Activated T-helper 1 cell treated with anti-CD3 and anti-CD28 coated beads, Interleukin-12 subunit alpha, Interleukin-12 subunit beta, Interleukin-2, Interleukin-4 antibody, amounts not matched to agents 30 ng/mL and 10 ng/mL and 1 ng/mL, durations not matched to agents 14 hours and 24 hours and 36 hours (primary cell): ENCODE measurements at places on chromosomes 6 and 20.

GRCh38 chr6:151057061-151057460, 182.7 kb upstream of the AKAP12 start:
- no peak for DNase-seq

DNA sequence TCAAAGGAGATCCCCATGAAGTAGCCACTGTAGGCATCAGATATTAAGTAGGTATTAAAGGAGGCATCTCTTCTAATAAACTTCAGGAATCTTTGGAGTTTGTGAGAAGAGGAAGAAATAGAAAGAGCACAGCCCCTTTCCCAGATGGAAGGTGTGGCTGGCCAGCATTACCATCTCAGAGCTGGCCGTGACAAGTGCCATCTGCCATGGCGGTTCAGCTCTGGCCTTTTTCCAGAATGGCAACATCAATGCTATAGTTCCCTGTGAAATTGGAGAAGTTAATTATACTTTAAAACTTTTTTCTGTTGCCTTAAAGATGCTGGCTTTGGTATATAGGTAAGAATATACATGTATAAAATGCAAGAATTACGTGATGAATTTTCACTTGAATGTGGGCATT, 51.9 kb upstream of the MCUR1 start:
- no peak for DNase-seq

DNA sequence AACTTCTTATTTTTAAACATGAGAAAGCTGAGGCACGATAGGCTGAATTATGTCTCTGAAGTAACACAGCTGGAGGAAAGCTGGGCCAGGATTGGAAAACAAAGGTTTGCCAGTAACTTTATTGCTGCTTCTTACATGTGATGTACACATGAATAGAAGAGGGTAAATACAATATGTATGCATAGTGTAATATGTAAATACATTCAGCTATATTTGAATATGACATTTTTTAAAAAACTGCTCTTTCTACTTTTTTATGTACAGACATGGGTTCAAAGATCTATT, 90.2 kb downstream of the ADTRP start:
- DNase-seq: no peak

GRCh38 chr6:123803504-123804013, at the start of gene NKAIN2:
NKAIN2 (plus strand) TSS chr6:123803865.
- no peak for DNase-seq

DNA sequence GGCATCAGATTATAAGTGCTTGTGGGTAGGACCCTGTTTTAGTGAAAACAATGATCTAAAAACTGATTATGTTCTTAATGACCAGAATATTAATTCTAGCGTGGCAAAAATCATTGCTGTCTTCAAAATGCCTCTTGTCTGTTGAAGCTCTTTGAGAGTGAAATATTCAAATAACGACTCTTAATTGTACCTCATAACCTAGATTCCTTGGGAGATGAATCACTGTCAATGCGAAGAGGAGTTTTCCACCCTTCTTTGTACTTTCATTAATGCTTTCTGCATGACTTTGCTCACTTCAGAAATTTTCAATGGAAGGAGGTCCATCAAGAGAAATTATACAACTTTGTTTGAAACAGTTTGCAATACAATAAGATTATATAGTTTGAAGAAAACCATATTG, 71.5 kb downstream of the CRYBG1 start:
- no peak for DNase-seq

DNA sequence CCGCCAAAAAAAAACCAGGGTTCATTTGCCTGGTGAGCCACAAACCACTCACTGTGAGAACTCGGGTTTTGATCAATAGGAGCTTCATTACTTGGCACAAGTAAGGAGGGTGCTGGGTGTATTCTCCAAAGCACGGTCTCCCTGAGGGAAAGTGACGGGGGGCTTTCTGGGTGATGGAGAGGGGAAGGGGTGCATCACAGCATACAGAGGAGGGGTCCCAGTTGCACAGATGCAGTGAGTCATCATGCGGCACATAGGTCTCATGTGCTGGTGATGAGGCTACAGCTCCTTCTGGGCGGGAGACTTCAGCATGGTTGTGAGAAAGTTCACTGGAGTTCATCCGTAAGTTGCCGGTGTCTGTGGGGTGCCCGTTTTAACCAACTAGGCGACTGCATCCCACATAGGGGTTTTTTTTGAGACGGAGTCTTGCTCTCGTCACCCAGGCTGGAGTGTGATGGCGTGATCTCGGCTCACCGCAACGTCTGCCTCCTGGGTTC, 36.2 kb downstream of the SUN5 start:
- DNase-seq: no peak

GRCh38 chr6:168600381-168600780, 159.4 kb downstream of the SMOC2 start:
- no peak for DNase-seq

DNA sequence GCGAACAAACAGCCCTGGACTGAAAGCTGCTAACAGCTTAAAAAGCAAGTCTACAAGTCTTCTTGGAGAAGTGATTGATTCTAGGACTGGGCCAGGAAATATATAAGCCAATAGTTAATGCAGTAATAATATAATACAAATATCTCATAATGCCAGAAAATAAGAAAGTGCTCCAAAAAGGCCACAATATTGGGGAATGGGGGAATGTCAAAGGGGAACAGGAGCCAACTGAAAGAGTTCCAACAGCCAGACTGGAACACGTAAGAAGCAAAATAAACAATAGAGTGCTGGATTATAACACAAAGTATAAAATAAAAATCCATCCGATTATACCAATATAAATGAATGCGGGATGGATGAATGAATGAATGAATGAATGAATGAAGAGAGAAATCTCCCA, 295.8 kb downstream of the NRN1 start:
- DNase-seq: no peak

- DNase-seq: no peak
These were observed 48.3 kb upstream of the MYB start for GRCh38 chr6:135132776-135133175.

GRCh38 chr20:33516882-33517281, 27.0 kb downstream of the CBFA2T2 start:
- no peak for DNase-seq

- no peak for DNase-seq
These were observed 19.5 kb upstream of the SIRT5 start for GRCh38 chr6:13554929-13555333.

GRCh38 chr6:170058878-170059485, 231.9 kb downstream of the DLL1 start:
- DNase-seq: no peak

GRCh38 chr6:142952614-142953013, 7.6 kb upstream of the HIVEP2 start:
- DNase-seq: no peak

DNA sequence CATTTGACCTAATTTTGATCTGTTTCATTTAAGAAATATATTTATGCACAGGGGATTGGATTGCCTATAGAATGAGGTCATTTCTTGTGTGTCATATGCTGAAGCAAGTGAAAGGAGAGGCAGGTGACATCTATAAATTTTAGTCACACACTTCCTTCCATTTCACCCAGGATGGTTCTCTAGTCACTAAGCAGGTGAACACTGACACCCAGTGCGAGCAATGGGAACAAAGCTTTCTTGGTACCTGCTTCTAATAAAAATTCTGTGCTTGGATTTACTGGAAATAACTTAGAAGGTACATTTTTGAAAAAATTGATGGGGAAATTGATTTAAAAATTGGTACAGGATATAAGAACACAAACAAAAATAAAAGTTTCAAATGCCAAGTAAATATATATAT, 66.9 kb upstream of the MC3R start:
- DNase-seq: no peak

GRCh38 chr6:48111575-48111974, 578 bp upstream of the PTCHD4 start:
- DNase-seq: no peak

DNA sequence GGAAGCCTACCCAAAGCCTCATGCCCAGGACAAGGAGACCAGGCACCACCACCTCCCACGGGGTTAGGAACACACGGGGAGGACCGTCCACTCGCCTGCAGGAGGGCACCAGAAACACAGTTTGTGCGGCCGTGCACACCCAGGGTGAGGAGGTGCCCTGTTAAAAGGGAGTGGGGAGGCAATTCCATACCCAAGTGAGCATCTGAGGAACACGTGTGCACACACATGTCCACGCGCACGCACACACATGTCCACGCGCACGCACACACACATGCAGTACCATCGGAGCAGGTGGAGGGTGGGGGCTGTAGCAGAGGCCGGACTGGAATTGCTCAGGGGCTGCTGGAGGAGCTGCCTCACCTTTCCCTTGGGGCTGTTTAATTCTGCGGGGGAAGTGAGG, 259.4 kb downstream of the TAF4 start:
- DNase-seq: no peak

GRCh38 chr6:142827991-142828390, 117.0 kb downstream of the HIVEP2 start:
- DNase-seq: no peak

GRCh38 chr6:122730775-122731386, 48.6 kb upstream of the FABP7 start:
- no peak for DNase-seq

GRCh38 chr6:133787122-133787521, 101.8 kb upstream of the TCF21 start:
- no peak for DNase-seq

DNA sequence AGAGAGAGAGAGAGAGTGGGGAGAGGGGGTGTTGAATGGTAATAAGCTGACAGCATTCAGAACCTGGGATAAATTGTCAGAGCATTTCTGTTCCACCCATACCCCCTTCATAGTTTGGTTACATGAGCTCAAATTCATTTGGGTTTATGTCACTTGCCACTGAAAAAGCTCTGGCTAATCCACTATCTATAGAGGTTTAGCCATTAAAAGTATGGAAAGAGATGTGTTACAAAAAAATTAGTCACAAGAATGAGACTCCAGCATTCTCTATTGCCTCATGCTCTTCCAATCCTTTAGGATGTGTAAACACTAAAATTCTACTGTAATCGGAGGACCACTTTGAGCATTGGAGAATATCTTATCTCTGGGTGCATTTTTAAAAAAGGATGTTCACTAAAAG, 297.6 kb upstream of the TCF21 start:
- no peak for DNase-seq

DNA sequence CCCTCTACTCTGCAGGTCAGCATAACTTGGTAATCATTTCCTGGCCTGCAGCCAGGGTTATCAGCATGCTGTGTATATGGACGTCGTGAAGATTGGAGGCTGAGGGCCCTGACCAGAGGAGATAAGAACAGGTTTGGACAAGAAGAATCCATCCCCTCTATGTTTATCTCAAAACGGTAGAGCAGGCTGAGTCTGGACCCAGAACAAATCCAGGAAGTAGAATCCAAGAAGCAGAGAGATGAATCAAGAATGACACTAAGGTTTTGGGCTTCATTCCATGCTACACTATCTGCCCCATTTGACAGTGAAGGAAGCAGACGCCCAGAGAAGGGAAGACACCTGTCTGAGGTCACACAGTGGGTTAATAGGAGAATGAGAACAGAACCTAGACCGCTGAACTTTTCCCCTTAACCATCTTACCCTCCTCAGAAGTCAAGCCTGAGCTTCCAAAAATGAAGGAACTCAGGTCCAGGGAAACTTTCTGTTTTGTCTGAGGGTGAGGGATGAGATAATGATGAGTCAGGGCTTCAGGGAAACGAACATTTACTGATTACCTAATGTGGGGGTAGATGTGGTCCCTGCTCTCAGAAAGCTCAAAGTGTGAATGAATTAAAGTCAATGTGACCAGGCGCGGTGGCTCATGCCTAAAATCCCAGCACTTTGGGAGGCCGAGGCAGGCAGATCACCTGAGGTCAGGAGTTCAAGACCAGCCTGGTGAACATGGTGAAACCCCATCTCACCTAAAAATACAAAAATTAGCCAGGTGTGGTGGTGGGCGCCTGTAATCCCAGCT, 9.4 kb upstream of the COMMD7 start:
- no peak for DNase-seq

DNA sequence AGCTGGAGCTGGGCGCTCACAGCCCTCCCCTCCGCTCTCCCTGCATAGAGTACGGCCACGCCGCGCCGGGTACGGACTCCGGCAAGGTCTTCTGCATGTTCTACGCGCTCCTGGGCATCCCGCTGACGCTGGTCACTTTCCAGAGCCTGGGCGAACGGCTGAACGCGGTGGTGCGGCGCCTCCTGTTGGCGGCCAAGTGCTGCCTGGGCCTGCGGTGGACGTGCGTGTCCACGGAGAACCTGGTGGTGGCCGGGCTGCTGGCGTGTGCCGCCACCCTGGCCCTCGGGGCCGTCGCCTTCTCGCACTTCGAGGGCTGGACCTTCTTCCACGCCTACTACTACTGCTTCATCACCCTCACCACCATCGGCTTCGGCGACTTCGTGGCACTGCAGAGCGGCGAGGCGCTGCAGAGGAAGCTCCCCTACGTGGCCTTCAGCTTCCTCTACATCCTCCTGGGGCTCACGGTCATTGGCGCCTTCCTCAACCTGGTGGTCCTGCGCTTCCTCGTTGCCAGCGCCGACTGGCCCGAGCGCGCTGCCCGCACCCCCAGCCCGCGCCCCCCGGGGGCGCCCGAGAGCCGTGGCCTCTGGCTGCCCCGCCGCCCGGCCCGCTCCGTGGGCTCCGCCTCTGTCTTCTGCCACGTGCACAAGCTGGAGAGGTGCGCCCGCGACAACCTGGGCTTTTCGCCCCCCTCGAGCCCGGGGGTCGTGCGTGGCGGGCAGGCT, 4.6 kb downstream of the KCNK15 start:
- DNase-seq: no peak

DNA sequence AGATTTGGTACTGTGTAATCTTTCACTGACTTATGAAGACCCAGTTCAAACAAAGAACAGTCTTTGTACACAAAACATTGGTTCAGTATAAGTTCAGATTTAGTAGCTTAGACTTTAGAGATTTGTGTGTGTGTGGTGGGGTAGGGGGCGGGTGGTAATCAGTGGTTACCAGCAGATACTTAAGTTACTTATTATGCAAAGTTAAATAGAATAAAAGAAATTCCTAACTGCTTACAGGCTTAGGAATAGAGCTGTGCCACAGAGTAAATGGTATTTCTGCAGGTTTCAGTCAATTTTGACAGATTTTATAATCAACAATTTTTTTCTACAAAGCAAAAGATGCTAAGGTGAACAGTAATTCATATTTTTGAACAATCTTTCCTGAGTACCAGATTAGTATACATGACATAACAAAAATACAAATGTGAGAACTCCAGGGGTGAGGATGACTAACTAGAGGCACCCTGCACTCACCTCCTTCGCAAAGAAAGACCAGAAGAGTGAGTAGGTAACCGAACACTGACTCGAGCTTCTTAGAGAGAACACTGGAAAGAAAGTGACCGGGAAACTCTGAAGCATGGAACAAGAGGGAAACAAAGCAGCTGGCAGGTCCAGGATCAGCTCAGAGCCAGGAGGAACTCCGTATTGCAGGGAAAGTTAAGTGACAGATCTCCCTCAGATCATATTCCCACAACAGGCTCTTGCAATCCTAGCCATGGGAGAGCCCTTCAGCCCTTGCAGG, 560.6 kb downstream of the COL12A1 start:
- DNase-seq: no peak
